Urinary bladder (tissue), 4 donors: ENCODE measurements at places on chromosomes 6 and 20. TPM values are rescaled to one million over a fixed set of nuclear protein-coding genes. Genes with fewer than 3 reads are reported as not detected.

GRCh38 chr6:108801366-108801765, 46.9 kb upstream of the ARMC2 start:
- DNase-seq, result no peak

- no peak for DNase-seq
Observed at GRCh38 chr20:10902174-10902573, 228.4 kb upstream of the JAG1 start.

DNA sequence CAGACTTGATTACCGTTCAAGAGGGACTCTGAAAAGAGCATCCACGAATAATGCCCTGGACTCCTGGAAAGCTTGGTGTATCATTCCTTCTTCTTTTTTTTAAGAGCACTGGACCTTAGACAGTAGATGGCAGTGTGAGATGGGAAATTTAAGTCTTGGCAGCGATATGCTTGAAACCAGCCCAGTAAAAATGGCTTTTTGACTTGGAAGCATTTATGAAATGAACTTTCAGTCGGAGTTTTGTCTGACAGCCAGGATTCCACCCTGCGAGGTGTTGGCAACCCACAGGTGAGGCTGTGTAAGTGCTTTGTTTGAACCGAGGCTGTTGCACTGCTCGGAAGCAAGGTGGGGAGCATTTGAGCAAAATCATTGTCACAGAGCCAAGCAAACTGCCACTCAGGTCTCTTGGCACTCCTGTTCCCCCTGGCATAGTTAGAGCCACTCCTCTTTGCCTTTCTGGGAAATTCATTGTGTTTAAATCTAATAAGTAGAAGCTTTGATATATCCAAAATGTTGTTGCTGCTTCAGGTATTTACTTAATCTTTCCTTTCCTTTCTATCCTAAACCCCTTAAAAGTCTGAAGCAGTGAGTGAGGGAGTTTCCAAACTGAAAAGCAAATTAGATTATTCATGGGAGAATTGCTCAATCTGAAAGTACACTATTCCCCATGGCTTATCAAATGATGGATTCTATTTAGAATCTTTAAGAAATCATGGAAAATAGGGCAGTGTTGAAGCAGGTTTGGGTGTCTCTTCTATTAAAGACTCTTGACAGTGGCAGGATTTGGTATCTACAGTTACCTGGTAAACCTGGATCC, 272.8 kb upstream of the SLC35B3 start:
- peak; percentile 17 for DNase-seq

DNA sequence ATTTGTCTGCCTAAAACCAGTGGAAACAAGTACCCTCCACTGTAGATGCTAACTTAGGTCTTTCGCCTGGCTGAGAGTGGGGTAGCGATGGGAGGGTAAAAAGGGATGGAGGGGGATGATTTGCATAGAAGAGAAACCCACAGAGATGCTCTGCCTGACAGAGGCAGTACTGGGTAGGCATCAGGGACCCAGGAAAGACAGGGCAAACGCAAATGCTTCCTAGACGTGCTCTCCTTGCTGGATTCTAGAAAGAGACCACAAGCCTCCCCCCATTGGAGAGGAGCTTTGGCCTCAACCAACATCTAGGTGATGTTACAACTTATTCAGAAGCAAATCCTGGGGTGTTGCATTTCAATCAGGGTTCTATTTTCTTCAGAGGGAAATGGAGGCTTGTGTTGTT, 3.2 kb downstream of the OLIG3 start:
- DNase-seq, result no peak

- no peak for DNase-seq
Observed at GRCh38 chr6:104639668-104640067, 220.1 kb downstream of the HACE1 start.

DNA sequence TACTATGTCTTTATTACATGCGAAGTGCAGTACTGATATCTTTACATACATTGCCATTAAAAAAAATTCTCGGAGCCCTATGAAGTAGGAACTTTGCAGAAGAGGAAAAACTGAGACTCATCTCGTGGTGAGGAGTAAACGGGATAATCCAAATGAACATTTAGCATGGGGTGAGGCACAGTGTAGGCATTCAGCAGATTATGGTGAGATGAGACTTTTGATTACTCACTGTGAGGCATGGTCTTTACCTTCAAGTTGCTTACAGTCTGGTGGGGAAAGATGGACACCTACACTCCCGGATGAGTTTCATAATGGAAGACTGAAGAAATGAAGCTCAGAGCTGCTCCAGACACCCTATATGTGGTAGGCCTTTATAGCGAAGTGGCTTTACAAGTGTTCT, 1.4 kb downstream of the RPRD1B start:
- no peak for DNase-seq

DNA sequence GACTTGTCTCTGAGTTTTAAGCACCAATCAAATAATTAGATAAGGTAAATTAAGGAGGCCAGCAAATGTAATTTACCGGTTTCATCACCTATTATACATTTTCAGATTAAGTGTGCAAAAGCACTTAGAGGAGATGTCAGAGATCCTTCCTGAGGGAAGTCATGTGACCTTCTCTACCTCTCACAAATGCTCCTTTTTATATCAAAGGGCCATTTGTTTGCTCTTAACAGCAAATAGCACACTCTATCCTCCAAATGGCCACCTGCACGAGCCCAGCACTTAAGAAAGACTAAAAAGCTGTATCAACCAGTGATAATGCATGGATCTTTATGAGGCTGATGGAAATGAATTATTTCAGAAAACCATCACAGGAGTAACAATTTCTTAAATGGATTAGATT, 149.4 kb downstream of the ELOVL4 start:
- DNase-seq, result no peak

DNA sequence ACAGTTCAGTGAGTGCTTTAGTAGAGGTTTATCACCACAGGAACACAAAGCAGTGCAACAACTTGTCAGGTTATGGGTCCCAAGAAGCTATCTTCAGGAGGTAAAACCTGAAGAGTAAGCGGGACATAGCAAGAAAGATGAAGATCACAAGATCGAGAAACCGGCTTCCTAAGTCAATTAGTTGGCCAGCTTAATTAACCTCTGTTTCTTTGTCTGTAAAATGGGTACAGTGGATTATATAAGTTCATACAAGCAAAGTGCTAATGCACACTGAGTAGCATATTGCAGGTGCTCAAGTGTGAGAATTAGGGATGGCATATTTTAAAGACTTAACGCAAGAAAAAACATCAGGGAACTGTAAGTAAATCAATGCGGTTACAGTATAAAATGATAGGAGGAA, 12.5 kb downstream of the FBXO30 start:
- no peak for DNase-seq

The CRYBG1 gene
- 32.4 TPM for total RNA-seq

The OR12D3 gene
- not detected for total RNA-seq

The SLC22A3 gene
- total RNA-seq, result 11.0 TPM
